Brain microvascular endothelial cell (primary cell): ENCODE measurements at places on chromosomes 4 and X.

DNA sequence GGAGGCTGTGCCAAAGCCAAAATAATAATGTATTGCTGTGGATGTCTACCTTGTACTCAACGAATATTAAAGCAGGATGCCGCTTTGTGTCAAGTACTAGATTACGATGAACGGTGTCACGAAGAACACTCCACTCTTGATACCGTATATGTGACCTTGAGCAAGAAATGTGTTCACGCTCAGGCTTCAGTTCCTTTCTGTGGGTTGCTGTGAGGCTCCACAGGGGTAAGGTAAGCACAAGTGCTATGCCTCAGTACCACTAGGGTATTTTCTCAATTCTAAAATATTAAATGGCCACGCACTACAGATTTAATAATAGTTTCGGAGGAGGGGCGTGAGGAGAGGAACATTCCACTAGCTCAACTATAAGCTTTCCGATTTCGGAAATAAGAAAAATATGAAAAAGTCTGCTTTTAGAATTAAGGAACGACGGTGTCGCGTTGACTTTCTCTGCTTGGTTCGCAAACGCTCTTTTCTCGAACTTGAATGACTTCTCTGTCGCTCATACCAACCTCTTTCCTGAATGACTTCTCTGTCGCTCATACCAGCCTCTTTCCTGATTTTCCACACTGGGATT is 607 bp upstream of the SCOC start:
- peak; percentile 19 for DNase-seq

DNA sequence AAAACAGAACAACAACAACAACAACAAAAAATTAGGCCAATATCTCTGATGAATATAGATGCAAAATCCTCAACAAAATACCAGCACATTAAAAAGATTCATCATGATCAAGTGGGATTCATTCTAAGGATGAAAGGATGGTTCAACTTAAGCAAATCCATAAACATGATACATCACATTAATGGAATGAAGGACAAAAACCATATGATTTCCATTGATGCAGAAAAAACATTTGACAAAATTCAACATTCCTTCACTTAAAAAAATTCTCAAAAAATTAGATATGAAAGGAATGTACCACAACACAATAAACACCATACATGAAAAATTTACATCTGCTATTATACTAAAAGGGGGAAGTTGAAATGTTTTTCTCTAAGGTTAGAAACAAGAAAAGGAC is 103.3 kb downstream of the IL15 start:
- DNase-seq = no peak

DNA sequence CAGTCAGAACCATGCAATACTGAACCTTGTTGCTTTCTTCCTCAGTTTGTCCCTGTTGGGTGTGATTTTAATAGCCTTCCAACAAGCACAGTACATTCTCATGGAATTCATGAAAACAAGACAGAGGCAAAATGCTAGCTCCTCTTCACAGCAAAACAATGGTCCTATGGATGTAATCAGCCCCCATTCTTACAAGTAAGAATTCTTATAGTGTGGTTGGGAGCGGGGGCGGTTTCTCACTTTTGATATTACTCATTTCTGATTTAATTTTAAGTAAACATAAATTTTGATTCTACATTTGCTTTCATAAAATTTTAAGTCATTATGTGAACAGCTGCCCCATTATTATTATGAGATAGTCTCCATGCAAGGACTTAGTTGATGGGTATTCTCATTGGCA is 80.8 kb upstream of the TLR2 start:
- no peak for DNase-seq

DNA sequence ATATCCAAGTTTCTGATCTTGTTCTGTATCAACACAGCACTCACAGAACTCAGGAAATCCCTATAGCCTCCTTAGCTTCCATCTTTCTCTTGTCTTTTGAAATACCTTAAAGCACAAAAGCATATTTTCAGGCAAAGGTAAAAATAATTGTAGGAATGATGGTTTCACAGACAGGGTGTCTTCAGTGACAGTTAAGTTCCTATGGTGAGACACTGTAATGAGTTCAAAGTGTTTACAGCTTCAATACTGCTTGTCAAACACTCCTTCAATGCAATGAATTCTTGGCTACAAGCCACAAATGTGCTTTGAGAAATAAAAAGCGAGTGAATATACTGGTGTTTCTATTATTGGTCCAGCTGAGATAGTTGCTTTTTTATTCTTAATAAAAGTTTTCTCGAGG is 466.0 kb downstream of the DMD start:
- no peak for DNase-seq

- no peak for DNase-seq
These were observed 181.9 kb upstream of the NDP start for GRCh38 chrX:44155126-44155525.

DNA sequence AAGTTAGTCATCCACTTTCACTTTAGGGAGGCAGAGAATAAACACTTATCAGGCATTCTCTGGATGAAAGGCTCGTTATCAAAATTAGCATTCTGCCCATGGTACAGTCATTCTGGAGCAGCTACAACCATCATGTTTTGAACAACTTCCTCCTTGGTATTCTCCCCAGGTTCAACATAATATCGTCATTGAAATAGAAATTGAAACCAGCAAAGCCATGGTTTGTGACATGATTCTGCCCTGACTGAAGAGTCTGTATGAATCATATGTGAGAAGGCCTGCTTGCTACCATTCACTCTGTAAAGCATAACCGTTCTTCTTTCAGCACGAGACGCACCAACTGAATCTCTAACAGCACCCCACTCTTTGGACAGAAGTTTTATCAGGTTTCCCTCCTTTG is 127.5 kb upstream of the RADX start:
- no peak for DNase-seq

DNA sequence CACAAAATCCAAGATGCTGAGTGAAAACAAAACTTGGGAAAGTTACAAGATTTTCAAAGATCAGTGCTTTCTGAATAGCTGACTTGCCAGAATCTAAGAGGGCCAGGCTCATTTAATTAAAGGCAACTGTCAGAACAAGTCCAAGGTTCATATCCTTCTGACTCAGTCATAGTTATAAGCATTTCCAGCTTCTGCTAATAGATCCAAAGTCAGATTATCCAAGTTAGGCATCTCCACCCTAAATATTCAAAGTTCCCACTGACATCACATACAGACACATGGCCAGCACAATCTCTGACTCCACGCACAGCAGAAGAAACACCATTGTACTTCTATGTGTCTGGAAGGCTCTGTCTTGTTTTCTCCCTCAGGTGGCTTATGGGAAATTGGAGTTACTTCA is 41.8 kb downstream of the GASK1B start:
- no peak for DNase-seq

GRCh38 chr4:971666-972500 is 1.5 kb downstream of the DGKQ start:
- DNase-seq = no peak

GRCh38 chr4:164012396-164013027 is 518.0 kb downstream of the TMA16 start:
- DNase-seq = peak; percentile 13

DNA sequence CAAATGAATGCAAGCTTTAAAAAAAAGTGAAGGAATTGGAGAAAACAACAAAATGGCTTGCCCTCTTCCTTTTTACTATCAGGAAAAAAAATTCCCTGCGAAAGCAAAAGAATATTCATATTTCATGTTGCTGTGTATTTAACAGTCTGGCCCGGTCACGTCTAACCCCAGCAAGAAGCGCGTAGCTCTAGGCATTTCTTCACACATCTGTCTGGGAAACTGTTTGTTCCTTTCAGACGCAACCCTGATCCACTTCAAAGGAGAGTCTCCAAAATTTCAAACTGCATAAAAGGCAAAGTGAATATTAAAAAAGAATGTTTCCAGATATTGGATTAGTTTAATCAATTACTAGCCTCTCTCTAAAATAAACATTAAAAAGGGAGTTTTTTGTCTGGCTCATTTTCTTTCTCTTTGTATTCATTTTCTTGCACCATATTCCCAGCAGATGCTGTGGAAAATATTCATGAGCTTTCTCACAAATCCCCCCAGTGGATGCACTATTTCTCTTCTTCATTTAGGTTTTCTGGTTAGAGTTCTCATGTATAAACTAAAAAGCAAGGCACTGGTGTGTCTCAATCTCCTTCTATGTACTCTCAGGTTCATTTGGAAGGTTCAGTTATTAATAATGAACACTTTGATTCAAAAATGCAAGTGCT is 145.3 kb downstream of the MID1 start:
- DNase-seq = no peak

DNA sequence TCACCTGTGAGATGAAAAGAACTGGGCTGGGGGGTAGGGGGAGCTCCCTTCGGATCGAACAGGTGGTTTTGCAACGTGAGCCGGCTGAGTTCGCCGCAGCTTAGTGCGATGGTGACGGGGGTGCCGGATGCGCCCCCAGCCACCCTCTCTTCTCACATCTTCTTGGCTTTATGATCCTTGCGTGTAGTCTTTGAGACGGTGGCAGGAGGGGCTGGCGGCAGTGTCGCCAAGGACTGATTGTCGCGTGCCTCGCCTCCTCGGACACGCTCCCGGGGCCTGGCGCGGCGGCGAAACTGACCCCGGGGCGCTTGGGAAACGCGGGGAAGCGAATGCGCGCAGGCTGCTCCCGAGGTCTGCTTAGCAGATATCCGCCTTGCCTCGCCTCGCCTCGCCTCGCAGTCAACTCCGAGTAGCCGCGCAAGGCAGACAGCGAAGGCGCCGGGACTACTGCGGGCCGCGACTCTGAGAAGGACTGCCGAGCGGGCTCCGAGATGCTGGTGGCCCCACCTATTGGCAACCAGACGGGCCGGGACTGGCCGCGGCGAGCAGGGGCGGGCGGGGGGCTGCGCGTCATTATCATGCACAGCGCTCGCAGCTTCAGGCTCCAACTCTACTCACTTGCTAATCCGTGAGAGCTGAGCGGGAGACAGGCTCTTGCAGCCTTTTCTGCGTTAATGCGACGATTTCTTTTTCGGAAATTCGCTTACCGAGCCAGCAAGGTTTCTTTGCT is 1.5 kb downstream of the GRID2 start:
- DNase-seq = peak; percentile 39

GRCh38 chr4:169899295-169899694 is 126.9 kb downstream of the MFAP3L start:
- peak; percentile 5 for DNase-seq

GRCh38 chr4:8228319-8229250 is 29.5 kb downstream of the SH3TC1 start:
- peak; percentile 61 for DNase-seq

GRCh38 chr4:75030028-75030427 is 97.1 kb downstream of the PARM1 start:
- no peak for DNase-seq

- no peak for DNase-seq
These were observed 296.8 kb downstream of the IDS start for GRCh38 chrX:149208307-149208706.

- peak; percentile 61 for DNase-seq
These were observed 9.0 kb upstream of the PITX2 start for GRCh38 chr4:110631584-110632505.

GRCh38 chr4:85369703-85370380 is 105.1 kb upstream of the ARHGAP24 start:
- DNase-seq = no peak

DNA sequence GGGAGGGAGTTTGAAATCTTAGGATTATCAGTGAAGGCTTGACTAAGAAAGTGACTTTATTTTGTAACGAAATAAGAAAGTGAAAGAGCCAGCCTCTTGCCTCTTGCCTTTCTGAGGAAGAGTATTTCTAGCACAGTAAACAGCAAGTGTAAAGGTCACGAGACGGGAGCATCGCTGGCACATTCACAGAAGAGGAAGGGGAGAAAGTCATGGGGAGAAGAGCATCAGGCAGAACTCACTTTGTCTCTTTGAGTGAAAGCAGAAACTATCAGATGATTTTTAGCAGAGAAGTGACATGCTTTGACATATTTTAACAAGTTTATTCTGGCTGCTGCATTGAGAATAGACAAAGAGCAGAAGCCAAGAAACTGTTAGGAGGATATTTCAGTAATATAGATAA is 313.8 kb downstream of the CAMK2D start:
- DNase-seq = no peak

GRCh38 chr4:123453061-123453680 is 56.6 kb downstream of the SPRY1 start:
- DNase-seq = peak; percentile 17

GRCh38 chr4:82810176-82810575 is 11.6 kb upstream of the SCD5 start:
- no peak for DNase-seq

DNA sequence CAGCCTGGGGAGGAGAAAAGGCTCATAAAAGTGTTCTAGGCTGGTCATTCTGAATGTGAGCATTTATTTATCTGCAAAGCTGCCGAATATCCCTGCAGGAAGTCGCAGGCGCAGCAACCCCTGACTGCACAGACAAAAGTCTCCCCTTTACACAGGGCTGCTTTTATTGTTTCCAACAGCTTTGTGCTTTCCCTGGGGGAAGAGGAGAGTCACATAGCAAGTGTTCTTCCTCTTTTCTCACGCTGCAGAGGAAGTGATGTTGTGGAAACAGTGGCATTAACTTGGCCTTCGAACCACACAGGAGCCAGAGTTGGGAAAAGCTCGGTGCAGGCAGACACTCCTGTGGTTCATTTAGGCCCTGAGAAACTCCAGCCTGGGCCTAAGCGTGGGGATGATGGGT is 81.5 kb upstream of the BCOR start:
- no peak for DNase-seq

DNA sequence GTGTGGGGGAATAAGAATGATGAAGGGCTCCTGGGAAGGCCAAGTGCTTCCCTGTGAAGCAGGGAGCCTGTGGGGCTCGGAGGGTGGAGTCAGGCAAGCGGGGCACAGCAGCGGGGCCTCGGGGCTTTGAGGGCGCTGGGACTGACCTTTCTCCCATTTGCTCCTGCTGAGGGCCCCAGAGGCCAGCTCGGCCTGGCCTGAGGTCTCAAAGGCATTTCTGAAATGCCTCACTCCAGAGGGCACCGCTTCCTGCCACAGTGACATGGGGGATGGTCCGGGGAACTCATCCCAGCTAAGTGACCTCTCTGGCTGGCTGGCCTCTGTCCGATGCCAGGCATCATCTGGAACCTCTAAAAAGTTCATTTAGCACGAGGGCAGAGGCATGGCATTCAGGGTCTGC is 98.8 kb upstream of the STX18 start:
- no peak for DNase-seq

DNA sequence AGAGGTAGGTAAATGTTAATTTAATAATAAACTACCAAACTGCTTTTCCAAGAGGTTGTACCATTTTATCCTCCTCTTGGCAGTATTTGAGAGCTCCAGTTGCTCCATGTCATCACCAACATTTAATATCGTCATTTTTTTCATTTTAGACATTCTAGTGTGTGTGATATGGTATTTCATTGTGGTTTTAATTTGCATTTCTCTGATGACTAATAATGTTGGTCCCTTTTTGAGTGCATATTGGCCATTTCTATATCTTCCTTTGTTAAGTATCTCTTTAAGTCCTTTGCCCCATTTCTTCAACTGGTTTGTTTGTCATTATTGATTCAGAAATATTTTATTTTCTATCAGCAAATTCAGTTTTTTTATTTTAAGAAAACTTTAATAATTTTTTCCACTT is 88.8 kb downstream of the MAPK10 start:
- DNase-seq = no peak
